ENCODE measurements at places on chromosomes 5 and 9.

DNA sequence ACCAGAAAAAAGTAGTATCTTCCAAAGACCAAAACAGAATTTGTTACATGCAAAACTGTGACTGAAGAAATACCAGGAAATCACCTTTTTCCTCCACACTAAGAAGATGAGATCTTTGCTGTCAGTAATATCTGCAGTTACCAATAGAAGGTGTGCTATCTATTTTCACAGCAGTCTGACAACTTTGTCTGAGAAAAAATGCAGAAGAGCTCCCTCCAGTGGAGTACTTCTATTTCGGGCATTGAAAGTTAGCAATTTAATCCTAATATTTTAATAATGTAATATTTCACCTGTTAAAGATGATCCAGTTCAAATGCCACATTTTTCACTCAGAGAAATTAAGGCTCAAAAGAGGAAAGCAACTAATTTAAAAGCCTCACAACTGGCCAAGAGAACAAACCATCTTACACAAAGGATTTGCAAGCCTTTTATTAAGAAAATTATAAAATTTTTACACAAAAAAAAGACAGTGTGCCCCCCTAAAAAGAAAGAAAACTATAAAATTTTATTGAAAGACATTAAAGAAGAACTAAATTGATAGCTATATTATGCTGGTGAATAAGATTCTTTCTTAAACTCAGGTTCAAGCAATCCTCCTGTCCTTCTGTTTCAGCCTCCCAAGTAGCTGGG is 50.6 kb downstream of the DEPDC1B start:
- DNase-seq, result no peak

GRCh38 chr9:79237861-79238260 is 333.9 kb upstream of the TLE4 start:
- DNase-seq, result no peak

DNA sequence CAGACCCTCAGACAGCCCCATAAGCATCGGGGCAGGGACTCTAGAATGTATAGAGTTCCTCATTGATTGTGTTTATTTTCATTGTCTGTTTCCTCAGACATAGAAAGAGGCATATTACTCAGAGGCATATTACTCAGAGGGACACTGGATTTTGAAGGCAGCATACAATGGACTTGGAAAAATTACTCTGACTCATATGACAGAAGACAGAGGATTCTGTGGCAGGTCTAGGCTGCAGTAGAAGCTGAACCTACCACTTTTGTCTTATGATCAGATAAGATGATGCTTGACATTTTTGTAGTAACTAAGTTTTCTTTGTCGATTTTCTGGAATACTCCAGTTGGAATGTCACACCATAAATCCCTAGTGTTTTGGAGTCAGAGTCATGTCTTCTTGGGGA is 105.2 kb downstream of the ST8SIA4 start:
- DNase-seq, result no peak

DNA sequence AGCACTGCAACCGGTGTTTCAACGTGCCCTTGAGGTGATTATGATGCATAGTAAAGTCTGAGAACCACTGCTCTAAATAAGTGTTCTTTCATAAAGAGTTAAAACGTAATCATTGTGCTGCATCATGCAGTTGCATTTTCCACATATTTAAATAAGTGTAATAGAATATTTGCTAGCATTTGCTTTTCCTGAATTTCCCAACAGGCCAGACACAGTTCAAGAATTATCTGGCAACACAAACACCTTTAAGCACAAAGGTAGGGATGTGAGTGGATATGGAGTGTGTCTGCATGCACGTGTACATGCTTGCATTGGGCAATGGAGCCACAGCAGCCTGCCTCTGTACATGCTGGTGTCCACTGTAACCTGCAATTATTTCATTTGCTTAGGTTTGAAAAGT is 193.6 kb upstream of the PIK3R1 start:
- DNase-seq, result no peak

GRCh38 chr5:129382921-129383672 is 77.0 kb upstream of the ADAMTS19 start:
- DNase-seq, result no peak

DNA sequence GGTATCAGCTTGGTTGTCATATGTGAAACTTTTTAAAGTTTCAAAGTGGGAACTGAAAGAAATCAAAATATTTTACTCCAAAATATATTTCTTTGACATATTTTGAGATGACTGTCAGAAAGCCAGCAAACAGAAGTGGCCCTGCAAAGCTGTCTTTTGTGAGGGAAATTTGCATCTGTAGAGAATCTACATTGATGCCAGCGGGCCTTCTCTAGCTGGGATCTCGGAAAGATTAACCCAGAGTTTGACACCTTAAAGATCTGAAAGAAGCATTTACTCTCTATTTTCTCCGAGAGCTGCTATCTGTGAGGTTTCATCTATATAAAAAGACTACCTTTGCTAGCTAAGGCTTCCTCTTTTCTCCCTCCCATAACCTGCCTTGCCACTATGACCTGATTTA is 303.6 kb downstream of the FBXL17 start:
- DNase-seq, result no peak

DNA sequence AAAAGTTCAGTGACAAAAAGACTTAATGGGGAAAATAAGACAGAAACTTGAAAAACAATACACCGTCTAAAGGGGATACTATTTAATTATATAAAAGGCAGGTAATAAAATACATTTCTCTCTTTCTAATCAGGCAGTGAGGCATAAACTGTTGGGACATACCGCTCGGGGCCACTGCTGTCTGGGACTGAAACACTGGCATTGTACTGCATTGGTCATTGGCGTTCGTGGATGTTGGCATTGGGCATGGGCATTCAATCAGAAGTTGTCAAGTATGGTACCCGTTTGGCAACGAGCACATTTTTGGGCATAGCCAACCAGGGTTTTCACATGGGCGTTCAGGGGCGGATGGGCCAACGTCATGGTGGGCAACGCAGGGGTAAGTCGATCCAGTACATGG is 4.7 kb downstream of the HNRNPK start:
- DNase-seq, result no peak

DNA sequence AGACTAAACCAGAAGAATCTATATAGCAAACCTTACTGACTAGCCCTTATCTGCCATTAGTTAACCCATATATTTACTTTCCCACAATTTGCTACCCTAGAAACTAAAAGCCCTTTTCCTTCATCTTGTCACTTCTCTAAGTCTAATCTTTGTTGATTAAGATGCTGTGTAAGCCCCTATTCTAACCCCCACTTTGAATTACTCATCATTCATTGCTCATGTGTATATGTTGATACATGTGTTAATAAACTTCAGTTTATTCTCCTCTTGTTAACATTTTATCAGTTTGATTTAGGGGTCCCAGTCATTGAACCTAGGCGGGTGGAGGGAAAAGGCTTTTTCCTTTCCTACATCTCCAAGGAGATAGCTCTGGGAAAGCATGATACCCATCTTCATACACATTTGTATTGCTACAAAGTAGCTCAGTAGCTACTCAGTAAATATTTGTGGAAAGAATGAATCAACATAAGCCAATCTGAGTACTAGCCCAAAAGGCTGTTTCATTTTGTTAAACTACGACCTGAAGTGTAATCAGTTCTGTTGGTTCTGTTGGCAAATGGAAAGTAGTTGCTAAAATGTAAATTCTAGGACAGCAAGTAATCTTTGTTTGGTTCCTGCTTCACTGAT is 35.1 kb upstream of the NDFIP1 start:
- DNase-seq, result no peak

- DNase-seq, result no peak
These were observed 501.5 kb downstream of the DMAC1 start for GRCh38 chr9:7298123-7298522.

DNA sequence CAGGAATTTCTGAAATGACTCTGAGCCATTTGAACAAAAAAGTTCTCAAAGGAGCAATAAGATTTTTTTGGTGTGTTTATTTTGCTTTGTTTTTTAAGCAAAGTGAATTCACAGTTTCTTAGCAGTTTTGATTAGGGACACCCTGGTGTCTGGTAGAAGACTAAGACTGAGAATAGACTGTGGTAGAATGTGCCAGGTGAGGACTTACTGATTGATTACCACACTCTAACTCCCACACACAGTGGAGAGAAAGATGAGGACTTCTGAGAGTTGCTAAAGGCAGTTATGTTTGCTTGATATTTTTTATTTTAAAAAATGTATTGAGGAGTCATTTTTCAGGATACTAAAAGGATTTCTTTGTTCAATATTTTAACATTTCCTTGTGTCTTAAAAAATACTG is 175.1 kb downstream of the CD180 start:
- no peak for DNase-seq

DNA sequence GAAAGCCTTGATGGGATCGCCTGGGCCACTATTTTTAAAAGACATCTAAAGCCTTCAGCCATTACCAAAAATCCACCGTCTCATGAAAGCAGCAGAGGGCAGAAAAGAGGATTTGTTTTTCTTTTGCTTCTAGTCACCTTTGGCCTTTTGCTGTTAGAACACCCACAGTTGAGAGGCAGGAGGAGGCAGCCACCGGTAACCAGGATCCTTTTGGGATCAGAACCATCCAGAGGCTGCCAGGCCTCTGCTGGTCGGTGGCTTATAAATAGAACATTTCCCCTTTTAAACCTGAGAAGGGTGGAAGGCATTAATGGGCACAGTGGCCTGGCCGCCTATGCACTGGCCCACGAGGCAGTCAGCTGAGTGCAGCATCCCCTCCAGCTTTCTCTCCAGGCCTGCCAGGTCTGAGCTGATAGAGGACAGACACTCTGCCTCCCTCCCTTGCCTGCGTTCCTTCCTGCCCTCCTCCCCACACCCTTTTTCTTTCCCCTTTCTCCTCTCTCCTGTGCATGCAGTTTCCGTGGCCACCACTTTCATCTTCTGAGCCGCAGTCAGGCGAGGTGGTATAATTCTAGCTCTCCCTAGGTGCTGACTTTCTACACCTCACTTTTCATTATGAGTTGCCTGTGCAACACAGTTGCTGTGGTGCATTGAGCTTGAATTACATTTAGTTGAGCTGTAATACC is 253.4 kb downstream of the ARHGAP26 start:
- no peak for DNase-seq

- no peak for DNase-seq
These were observed 348.0 kb upstream of the RFX3 start for GRCh38 chr9:3873818-3874217.

GRCh38 chr5:15691521-15691920 is 191.5 kb downstream of the FBXL7 start:
- no peak for DNase-seq

DNA sequence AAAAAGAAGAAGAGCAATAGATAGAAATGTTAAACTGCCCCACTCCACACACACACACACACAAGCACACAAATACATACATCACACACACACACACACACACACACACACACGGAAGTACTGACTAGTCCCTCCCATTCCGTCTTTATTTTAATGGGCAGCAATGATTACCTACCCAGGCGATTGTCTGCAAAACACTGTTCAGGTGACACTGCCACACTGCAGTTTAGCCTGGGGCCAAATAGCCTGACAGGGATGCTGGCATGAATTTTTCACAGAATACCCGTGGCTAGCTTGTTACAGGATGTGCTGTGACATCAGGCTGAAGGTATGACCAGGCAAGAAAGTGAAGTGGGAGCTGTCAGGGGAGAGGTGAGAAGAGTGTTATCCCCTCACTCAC is 86.9 kb downstream of the FRMD3 start:
- DNase-seq, result no peak

- peak; percentile 3 for DNase-seq
These were observed 263.2 kb downstream of the COX7C start for GRCh38 chr5:86880785-86881492.

GRCh38 chr5:65307088-65307487 is 174.6 kb downstream of the ADAMTS6 start:
- no peak for DNase-seq

DNA sequence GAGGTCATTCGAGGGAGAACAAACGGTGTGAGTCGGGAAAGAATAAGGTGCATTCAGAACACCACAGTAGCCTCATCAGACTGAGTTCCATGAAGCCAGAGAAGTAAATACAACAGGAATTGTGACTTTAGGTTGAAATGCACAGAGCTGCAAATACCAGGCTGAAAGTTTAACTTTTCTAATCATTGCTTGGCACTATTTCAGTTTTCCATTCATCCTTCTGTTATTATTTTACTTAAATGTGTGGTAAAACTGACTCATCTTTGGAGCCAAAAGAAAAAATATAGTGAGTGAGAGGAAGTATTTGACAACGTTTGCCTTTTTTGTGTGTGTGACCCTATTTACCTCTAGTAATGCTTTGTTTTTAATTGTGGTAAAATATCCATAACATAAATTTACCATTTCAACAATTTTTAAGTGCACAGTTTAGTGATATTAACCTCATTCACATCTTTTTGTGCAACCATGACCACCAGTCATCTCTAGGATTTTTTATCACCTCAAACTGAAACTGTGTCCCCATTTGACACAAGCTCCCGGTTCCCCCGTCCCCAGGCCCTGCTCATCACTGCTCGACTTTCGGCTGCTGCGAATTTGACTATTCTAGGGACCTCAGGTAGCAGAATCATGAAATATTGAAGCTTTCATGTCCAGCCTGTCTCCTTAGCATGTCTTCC is 166.8 kb downstream of the HSD17B3 start:
- no peak for DNase-seq

- DNase-seq, result no peak
These were observed 34.3 kb upstream of the FCN1 start for GRCh38 chr9:134951994-134952393.

GRCh38 chr9:121050128-121050988 is at the start of gene C5:
Gene C5 (minus strand): TSS chr9:121050275. CDS start chr9:121050246, 29 bp downstream.
- DNase-seq, result no peak

GRCh38 chr5:62296998-62297397 is 9.0 kb upstream of the KIF2A start:
- no peak for DNase-seq

DNA sequence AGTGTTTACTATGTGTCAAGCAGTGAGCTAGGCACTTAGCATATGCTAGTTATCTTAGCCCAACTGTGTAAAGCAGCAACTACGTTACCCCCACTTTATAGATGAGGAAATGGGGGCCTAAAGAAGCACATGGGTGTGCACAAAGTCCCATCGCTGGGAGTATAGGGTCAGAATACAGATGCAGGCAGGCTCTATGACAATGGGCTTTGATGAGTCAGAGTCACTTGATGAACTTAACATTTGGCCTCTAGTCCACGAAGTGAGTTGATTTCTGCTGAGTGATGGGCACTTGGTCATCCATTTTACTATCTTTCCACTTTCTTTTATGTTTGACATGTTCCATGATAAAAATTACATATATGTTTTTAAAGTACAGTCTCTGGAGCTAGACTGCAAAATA is 204.3 kb downstream of the TRIM32 start:
- DNase-seq, result no peak

GRCh38 chr5:150639377-150639692 is 1.1 kb upstream of the SYNPO start:
- DNase-seq, result no peak

- DNase-seq, result no peak
These were observed 59.9 kb downstream of the PFDN1 start for GRCh38 chr5:140242890-140243585.

DNA sequence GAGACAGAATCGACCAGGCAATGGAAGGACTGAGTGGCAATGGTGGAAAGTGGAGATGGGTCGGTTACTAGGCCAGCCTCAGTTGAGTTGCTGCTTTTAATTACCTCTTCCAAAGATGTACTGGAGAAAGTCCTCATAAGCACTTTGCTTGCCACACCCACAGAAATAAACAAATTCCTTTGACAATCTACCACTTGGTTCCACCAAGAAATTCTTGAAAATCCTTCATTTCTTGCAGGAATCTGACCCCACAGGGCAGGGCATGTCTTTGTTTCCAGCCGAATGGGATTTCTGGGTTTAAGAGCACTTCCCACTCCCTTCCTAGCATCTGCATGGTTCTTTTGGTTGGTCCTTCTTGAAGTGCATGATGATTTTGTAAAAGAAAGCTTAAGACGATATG is 54.5 kb downstream of the ADAMTS12 start:
- DNase-seq, result no peak

- DNase-seq, result no peak
These were observed 6.8 kb upstream of the CEP120 start for GRCh38 chr5:123429993-123430392.

GRCh38 chr5:145316282-145316681 is 518.9 kb downstream of the PRELID2 start:
- no peak for DNase-seq
